Peyer's patch (tissue), 4 donors: ENCODE measurements at places on chromosomes 13 and 19. TPM values are rescaled to one million over a fixed set of nuclear protein-coding genes. Genes with fewer than 3 reads are reported as not detected.

GRCh38 chr13:86020351-86021002, 221.3 kb upstream of the SLITRK6 start:
- no peaks in the 10 kb centered on the region for H3K36me3 ChIP-seq
- no peak for DNase-seq
- H3K4me1 ChIP-seq = no peaks in the 10 kb centered on the region
- no peak overlapping the region for H3K27ac ChIP-seq
- H3K4me3 ChIP-seq = no peak overlapping the region
- H3K27me3 ChIP-seq = no peaks in the 10 kb centered on the region

Gene CEACAM1
- total RNA-seq = 5.0 TPM

- H3K4me1 ChIP-seq = no peaks in the 10 kb centered on the region
- no peak for DNase-seq
- H3K27ac ChIP-seq = no peak overlapping the region
- no peak overlapping the region for H3K4me3 ChIP-seq
These were observed 16.1 kb upstream of the SIGLEC11 start for GRCh38 chr19:49977076-49977475.

Gene OVOL3
- total RNA-seq = not detected

GRCh38 chr19:2768365-2769132, 14.5 kb downstream of the SGTA start:
- no peaks in the 10 kb centered on the region for H3K27me3 ChIP-seq
- H3K36me3 ChIP-seq = no peaks in the 10 kb centered on the region
- H3K4me1 ChIP-seq = no peaks in the 10 kb centered on the region
- no peak overlapping the region for H3K27ac ChIP-seq

DNA sequence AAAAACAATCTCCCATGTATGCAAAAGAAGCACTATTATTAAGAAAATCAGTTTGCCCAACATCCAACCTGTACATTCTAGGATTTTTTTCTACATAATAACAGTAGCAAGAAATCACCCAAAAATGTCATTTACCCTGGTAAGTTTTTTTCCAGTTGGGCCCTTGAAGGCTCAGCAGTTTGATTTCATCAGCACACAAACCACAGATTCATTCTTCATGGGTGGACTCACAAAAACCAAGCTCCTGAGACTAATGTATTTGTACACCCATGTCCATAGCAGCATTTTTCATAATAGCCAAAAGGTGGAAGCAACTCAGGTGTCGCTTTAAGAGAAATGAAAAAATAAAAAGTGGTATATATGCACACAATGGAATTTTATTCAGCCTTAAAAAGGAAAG, 210.1 kb downstream of the TBC1D4 start:
- H3K4me3 ChIP-seq = no peak overlapping the region
- no peaks in the 10 kb centered on the region for H3K27me3 ChIP-seq
- H3K27ac ChIP-seq = no peak overlapping the region
- no peaks in the 10 kb centered on the region for H3K4me1 ChIP-seq
- no peak for DNase-seq

- no peak overlapping the region for H3K27ac ChIP-seq
- no peak overlapping the region for H3K4me3 ChIP-seq
- H3K4me1 ChIP-seq = no peaks in the 10 kb centered on the region
- H3K27me3 ChIP-seq = no peaks in the 10 kb centered on the region
- H3K36me3 ChIP-seq = no peaks in the 10 kb centered on the region
These were observed 1862.4 kb downstream of the OLFM4 start for GRCh38 chr13:54890976-54891375.

Gene HIF3A
- total RNA-seq = 67.8 TPM

DNA sequence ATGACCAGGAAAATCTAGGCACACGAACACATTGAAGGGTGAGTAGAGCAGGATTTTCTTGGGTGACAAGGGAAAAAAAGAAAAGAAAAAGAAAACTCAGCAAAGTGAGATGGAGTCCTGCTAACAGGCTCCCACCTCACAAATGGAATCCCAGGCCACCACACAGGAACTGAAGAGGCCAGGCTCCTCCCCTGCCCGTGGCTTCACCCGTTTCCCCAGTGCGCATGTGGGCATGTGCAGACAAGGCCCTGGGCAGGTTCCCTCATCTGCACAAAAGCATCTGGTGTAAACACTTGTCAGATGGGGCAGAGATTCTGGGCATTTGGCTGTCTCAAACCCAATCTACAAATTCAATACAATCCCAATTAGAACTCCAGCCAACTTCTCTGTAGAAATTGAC, 24.5 kb downstream of the CFAP97D2 start:
- no peaks in the 10 kb centered on the region for H3K4me1 ChIP-seq
- H3K4me3 ChIP-seq = no peak overlapping the region
- DNase-seq = no peak
- no peaks in the 10 kb centered on the region for H3K27me3 ChIP-seq
- no peak overlapping the region for H3K27ac ChIP-seq
- no peaks in the 10 kb centered on the region for H3K36me3 ChIP-seq

DNA sequence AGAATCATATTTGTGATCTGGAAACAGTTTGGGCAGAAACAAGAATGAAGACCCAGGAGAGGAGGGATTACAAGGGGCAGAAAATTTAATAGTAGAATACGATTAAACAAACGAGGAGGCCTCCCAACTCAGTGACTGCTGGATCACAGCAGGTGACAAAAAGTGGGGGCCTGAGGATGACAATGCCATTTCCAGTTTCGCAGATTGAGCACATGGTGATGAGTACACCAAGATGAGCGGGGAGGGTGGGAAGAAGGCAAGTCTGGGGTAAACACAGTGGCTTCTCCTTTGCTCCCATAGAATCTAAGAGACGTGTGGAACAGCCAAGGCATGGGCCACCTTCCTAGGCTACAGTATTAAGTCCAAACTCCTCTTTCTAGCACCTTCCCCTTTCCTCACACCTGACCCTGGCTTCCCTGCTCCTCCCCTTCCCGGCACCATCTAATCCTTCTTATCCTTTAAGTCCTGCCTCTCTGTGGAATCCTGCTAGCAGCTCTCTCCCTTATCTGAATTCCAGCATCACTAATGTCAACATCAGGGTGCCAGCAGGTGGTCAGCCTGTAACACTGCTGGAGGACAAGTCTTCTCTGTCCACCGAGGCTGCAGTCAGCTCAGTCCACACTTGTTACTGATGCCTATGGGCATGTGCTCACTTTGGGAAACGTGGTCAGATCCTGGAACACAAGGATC, 13.5 kb downstream of the ATP7B start:
- H3K27ac ChIP-seq = no peak overlapping the region
- H3K4me1 ChIP-seq = peaks cover 3% of the 10 kb centered on the region
- no peak for DNase-seq
- no peaks in the 10 kb centered on the region for H3K36me3 ChIP-seq
- H3K27me3 ChIP-seq = no peaks in the 10 kb centered on the region
- H3K4me3 ChIP-seq = no peak overlapping the region
